ENCODE measurements at places on chromosomes 7 and 10.

GRCh38 chr7:92513167-92513902 lies 15.0 kb downstream of the PEX1 start:
- DNase-seq, result no peak

DNA sequence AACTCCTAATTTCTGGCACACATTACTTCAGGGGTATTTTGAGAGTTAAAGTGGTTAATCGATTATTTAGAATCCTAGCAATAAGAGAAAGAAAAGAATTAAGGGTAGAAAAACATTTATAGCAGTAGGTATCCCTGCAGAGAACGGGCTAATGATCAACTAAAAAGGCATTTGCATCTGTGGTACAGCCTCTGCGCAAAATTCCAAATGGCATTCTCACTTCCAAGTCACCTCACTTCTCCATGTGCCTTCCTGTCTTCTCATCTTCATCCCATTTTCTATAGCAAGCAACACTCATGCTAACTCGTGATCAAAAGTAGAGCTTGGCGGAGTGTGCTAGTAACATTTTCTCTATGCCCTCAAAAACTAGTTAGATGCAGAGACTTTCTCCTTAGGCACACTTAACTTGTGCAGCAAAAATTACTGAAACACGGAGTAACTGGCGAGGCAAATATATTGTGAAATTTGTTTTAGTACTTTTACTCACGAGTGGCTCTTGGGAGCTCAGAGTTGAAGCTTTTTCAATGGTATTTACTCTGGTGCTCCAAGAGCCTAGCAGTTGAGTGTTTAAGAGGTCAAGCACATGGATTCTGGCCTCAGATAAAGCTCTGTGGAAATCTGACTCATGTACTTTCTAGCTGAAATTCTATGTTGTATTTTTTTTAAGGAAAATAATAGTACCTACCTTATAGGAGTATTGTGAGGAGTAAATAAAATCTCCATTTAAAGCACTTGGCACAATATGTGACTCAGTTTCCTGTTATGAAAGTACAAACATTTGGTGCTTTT lies 65.1 kb downstream of the MET start:
- DNase-seq, result no peak

- no peak for DNase-seq
These were observed 160.8 kb downstream of the PFKFB3 start for GRCh38 chr10:6363511-6363910.

- no peak for DNase-seq
These were observed 37.3 kb downstream of the EGFR start for GRCh38 chr7:55056068-55056467.

DNA sequence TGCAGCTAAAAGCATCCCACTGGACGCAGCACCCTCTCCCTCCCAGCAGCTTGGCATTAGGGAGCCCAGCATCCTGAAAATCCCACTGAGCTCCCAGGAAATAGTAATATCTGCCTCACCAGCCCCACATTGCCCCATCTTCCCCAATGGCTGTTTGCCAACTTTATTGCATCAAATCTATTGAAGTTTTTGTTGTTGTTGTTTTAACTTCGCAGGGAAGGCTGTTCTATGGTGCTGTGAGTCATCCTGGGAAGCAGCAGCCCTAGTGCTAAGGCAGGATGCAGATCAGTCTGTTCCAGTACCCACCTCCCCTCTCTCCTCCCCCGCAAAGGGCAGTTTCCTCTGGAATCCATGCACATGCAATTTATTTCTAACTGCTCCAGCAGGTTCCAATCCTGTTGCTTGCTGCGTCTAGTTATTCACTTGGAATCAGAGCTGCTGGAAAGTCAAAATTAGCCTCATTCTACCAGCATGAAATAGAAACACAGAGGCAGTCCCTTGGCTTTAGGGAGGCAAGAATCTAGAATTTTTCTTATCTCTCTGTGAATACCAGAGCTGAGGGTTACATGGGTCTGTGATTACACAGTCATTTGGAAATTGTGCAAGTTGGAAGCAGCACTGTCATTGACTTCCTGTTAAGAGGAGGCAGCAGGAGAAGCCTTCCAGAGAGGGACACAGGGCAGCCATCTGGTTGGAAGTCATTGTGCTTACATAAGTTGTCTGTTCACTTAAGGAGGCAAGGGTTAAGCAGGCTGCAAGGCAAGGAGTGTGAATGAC lies 115.9 kb upstream of the CACUL1 start:
- DNase-seq, result no peak

DNA sequence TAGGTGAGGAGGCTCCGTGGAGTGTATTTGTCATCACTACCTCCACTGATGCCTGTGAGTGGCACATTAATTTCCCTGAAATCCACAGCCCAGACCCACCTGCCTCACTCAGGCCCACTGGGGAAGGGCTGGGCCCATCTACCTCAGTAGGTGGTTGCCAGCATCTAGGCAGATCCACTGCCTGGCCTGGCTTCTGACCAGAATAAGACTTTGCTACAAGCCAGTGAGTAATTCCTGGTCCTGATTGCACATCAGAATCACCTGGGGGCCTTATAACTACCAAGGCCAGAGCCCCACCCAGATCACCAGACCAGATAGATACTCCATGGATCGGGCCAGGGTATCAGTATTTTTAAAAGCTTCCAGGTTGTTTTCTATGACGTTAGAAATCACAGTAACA lies 37.5 kb upstream of the PLEKHA1 start:
- DNase-seq, result no peak

All from NCI-H1105 treated with DMSO at 0.1 percent for 48 hours (cell line).